GM18507 (cell line): ENCODE measurements at places on chromosomes 7 and 10.
A peak's percentile ranks its signal among the peaks of the same experiment; 100 is the strongest.

- DNase-seq: no peak
Measured at GRCh38 chr10:76432016-76433012, 1000.9 kb downstream of the LRMDA start.

DNA sequence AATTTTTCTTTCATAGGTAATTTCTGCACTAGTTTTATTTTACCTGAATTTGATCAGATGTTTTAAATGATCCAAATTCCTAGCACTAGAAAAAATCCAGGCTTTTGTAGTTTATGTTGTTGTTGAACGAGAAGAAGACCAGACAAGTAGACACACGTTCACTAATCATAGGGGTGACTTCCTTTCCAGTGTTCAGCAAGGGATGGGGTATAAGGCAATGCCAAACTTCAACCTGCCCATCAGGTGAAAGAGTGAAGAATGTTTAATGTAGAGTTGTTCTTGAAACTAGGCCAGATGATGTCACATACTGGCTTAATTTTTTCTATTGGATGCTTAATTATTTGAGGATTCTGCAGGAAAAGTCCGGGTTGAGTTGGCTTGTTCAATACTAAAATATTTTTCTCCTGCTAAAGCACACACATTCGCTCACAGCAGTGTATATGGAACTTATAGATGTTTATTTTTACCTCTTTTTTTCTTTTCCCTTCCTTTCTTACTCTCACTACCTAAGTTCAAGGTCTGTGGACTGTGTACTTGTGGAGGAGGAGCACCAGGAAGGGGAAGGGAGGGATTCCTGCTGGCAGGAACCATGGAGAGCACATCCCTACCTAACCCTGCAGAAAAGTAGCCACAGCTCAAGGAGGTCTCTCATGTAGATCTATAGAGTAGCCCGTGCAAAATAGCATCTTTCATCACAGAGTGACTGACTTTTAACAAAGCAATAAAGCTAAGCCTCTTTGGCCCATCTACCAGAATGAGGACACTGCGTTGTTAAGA is 23.1 kb upstream of the AKR1E2 start:
- no peak for DNase-seq

DNA sequence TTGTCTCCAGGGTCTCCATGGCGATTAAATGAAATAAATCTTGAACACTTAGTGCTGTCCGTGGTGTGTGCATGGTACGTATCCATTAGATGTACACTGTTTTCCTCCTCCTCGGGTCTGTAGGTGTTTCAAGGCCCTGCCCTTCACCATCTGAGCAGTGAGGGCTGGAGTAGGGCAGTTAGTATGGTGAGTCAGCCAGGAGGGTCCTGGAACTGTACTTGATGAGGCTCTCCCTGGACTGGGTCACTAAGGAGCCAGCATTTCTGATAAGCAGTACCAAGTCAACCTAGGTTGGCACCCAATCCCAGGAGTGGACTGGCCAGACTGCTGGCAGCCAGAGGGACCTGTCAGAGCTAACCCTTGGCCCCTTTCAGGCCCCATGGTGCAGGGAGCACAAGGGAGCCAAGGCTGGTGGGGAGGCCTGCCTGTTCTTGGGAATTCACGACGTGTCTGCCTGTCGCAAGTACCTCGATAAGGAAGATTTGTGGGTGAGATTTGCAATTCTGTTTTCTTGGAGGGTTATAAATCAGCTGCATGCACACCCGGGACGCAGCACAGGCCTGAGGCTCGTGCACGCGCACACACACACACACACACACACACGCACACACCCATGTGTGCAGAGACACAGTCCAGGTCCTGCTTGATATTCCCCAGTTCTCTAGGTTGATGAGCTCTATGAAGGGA is 114.2 kb downstream of the ZMIZ1 start:
- DNase-seq: no peak

DNA sequence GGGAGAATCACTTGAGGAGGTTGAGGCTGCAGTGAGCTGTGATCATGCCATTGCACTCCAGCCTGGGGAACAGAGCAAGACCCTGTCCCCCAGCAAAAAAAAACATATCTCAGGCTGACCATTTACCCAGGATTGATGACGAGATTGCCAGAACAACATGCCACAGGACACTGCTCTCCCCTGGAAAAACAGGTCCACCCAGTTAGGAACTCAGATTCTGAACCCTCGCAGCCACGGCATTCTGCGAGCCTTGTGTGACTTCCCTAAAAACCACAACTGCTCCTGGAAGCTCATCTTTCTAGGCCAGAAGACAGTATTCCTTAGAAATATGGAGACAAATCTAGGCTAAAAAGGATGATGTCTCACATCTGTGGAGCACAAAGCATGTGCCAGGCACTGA is 42.1 kb upstream of the SH2B2 start:
- no peak for DNase-seq

DNA sequence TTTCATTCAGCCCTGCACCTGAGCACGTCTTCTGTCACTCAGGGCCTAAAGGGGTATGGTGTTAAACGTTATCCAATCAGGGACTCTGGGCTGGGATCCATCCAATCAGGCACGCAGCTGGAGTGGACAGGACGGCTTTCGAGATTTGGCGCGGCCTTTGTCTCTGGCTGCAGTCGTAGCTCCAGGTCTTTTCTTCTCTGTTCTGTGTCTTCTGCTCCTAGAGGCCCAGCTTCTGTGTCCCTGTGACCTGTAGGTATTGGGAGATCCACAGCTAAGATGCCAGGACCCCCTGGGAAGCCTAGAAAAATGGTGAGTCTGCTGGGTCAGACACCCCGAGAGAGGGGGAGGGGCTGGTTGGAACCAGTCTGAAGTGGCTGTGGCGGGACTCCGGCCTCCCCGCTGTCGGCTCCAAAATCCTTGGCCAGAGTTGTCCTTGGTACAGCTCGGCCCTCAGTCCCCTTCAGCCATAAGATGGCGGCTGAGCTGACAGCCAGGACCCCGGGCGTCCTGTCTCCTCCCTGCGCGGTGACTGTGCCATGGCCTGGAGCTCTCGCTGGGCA is 11.7 kb upstream of the ZNF680 start:
- no peak for DNase-seq

DNA sequence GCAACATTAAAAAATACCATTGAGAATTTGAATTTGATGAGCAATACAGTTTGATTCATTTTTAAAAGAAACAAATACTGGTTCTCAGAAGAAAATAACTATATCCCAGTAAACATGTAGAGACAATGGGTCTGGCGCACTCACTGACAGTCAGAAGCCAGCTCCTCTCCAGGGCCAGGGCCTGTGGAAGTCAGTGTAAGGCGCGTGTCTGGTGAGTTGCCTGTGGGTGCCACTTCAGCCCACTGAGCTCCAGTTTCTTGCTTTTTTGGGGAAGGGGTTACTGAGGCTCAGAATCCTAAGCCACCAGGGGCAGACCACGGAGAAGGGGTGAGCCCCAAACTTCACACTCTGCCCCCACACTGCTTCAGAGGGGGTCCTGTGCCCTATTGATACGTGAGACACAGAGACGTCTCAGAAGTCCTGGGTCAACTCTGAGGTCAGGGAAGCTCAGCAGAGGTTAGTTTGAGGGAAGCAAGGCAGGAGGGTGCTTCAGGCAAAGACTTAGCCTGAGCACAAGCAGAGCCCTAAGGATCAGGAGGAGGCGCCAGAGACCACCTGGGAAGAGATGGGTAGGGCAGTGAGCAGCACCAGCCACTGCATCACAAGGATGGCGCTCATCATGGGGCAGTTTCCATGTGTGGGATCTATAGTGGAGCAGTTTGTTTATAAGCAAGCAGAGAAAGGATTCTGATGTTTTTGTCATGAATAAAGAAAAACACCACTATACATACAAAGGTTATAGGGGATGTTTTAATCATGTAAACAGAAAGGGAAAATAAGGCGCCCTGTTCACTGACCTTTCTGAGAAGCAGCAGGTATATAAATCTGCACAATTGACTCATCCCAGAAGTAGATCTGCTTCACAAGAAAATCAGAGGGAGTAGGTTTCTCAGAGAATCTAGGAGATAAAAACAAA is 95.7 kb downstream of the PKD1L1 start:
- no peak for DNase-seq

- no peak for DNase-seq
Measured at GRCh38 chr10:100744136-100744986, 1.0 kb upstream of the PAX2 start.

- DNase-seq: no peak
Measured at GRCh38 chr10:9926881-9927280, 1090.8 kb upstream of the CELF2 start.

GRCh38 chr10:91418416-91418815 is 8.3 kb downstream of the HECTD2 start:
- no peak for DNase-seq

DNA sequence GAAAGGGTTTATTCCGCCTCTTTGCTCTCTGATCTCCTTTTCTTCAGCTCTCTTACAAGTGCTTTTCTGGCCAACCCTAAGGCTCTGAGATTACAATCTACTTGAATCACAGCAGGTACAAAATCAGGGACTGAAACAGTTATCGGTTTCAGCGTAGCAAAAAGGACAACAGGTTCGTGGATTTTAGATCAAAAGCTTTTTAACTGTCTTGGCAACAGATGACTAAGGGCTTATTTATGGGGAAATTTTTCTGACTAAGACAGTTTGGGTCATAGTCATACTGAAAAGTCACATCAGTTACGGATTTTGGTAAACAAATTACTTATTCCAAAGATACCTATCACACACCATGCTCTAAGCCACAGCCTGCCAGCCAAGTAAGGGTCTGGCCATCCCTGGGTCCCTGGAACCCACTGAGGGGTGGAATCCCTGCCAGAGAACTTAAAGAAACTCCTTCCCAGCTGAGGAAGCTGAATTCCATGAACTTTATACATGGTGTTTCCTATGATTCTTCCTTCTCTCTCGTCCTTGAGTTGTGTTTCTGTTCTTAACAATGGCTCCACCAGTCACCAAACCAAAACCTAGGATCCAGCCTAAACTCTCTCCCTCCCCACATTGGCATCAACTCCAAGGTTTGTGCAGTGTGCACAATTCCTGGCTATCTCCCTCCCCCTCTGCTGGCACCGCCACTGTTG is 169.3 kb downstream of the FAM107B start:
- peak; percentile 32 for DNase-seq

GRCh38 chr7:118045629-118046028 is 138.3 kb upstream of the LSM8 start:
- no peak for DNase-seq

DNA sequence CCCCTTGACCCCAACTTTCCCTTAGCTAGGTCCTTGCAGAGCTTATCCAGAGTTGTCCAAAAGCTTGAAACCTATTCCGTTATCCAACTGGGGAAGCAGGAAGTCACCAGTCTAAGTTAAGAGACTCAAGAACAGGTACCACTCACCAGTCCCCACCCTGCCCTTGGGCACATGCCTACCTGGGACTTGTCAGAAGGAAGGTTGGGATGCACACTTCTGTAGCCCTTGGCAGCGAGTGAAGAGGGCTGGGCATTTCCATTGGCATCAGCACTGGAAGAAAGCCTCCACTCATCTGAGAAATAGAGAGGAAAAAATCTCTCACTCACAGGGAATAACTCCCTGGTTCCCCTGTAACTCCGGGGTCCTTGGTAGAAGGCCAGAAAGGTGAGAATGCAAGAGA is 131.0 kb upstream of the PDLIM1 start:
- no peak for DNase-seq

- DNase-seq: no peak
Measured at GRCh38 chr7:92843034-92843760, 6.8 kb upstream of the CDK6 start.

DNA sequence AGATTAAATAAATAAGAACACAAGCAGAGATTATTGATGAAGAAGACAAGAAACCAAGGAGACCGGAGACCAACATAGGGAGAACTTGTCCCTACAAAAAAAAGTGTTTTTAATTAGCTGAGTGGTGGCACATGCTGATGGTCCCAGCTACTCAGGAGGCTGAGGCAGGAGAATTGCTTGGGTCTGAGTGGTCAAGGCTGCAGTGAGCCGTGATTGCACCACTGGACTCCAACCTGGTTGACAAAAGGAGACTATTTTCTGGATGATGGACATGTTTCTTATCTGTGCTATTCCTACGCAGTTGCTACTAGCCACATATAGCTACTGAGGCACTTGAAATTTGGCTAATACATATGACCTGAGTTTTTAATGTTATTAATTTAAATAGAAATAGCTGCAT is 9.7 kb downstream of the IKZF5 start:
- no peak for DNase-seq

DNA sequence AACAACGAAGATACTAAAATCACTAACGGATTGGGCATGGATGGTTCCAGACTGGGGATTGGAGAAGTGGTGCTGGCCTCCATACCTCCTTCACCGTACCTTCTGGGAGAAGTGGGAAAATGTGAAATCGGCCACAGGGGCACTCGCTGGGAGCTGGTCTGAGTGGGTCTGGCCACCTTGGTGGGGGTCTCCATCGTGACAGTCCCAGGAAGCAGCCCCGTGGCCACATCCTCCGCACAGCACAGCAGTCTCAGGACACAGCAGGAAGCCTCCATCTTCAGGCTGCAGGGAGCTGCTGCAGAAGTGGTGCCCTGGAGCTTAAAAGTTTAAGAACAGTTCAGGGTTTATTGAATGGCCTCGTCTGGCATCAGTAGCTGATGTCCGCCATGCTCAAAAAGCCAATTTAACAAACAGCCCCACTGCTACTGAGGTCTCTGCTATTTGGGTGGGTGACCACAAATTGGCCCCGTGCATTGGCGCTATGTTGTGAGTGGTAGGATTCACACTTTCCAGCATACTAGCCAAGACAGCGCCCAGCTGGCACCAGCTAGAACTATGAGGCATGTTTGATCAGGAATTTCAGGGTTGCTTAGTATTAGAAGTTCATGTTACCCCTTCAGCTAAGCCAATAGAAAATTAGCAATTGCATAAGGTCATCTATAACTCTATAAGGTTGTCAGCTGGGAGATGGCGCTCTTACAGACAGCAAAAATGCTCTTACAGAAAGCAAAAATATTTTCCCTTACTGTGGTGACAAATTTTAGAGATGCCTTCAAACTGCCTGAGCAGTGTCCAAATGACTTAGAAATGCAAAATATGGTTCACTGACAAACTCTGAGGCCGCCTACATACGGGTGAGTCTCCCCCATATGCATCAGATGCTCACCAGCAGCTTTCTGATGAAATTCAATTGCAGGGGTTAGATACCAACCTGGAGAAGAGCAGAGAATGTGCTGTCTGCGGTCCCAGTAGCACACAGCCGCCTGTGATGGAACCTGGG is 17.0 kb downstream of the PKD1L1 start:
- no peak for DNase-seq

DNA sequence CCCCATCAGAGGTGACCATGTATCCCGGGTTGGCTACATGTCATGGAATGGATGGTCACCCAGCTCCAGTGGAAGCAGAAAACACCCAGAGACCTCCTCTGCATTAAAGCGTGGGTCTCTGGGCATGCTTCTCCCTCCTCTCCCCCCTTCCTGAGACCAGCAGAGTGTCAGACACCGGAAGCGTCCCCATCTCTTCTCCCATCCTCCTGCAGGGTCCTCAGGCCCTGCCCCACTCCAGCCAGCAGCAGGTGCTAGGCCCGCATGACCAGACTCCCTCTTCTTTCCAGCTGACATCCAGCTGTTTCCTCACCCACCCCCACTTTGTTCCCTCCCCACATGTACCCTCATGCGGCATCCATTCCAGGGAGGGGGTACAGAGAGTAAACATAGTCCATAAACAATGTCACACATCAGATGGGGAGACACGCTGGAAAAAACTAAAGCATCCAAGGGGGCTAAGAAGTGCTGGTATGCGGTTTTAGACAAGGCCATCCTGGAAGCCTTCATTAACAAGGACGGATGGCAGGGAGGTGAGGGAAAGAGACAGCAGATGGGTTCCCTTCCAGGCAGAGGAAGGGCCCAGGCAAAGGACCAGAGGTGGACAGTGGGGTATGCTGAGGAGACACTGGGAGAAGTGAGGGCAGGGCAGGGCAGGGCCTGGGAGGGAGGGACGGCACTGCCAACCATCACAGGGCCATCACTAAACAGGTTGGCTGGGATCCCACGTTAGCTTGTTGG is 12.5 kb upstream of the SLC18A3 start:
- DNase-seq: no peak

- no peak for DNase-seq
Measured at GRCh38 chr10:130190737-130191115, 54.5 kb downstream of the GLRX3 start.
